ENCODE measurements at places on chromosomes 1 and 21.

- no peak for DNase-seq
These were observed 80.3 kb downstream of the TENT5C start for GRCh38 chr1:117685936-117686806.

GRCh38 chr1:40155910-40156309, 5.3 kb upstream of the RLF start:
- no peak for DNase-seq

GRCh38 chr1:33008051-33008914, 28.4 kb downstream of the AK2 start:
- no peak for DNase-seq

DNA sequence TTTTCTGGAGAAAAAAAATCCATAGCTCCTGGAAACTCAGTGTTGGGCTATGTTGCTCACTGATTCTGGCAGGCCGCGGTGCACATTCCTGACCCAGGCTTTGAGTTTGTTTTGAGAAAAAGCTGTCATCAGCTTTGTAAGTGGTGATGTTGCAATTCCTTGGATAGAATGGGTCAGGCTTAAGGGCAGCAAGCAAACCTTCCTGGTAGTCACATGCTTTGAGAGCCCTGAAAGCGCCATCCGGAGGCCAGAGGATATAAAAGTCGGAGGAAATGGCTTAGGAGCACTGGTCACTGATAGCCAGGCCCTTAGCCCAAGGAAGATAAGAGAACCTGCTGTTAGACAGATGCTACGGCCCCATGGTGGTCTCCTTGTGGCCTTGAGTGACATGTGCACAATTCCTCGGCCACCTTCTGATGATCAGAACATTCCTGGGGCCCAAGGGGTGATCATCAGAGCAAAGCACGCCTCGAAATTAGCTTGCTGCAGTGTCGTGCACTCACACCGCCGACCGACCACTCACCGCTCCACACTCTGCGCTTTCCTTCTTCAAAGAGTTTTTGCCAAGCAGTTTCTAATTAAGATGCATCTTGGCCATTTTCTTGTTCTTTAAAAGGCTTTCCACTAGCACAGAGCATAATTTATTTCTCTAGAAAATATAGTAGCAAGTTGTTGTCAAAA, 78.6 kb downstream of the MAN1C1 start:
- DNase-seq: no peak

DNA sequence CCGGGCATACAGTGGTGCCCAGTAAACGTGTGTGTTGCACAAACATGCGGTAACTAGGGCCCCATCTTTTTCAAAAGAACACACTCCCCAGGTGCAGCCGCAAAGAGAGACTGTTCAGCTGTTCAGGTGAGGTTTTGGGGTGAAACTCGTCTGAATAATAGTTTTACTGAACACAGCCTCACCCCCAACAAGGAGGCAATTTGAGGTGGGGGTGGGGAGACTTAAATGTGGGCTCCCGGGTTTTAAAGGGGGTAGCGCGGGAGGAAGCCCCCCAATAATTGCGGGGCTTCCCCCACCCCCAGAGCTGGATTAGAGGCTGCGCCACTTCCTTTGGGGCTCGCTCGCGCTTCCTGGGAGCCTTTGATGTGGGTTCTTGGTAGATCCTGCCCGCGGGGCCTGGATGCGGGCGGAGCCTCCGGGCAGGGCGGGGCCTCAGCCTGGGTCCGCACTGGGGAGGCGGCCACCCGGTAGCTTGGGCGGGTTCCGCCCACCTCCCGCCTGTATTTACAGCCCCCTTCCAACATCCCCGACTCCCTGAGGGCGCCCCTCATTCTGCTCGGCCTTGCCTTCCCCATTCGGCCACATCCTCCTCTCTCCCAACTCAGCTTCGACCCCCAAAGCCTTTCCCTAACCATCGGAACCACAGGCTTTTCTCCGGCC, 6.4 kb upstream of the EPHA2 start:
- DNase-seq: peak; percentile 62

- DNase-seq: no peak
These were observed 48.5 kb downstream of the GNG4 start for GRCh38 chr1:235601104-235601503.

DNA sequence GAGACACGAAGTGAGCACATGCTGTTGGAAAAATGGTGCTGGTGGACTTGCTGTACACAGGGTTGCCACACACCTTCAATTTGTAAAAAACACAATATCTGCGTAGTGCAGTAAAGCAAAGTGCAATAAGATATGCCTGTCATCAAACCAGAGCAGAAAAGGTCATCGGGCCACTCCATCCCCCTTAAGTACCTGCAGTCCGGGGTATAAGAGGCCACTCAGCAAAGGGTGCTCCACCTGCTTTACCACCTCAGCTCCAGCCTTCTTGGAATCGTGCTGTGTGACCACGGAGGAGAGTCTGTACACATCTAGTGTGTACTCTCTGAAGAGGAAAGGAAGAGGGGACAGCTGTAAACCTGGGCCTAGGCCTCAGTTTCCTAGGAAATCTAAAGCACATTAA, 10.9 kb downstream of the YARS1 start:
- no peak for DNase-seq

DNA sequence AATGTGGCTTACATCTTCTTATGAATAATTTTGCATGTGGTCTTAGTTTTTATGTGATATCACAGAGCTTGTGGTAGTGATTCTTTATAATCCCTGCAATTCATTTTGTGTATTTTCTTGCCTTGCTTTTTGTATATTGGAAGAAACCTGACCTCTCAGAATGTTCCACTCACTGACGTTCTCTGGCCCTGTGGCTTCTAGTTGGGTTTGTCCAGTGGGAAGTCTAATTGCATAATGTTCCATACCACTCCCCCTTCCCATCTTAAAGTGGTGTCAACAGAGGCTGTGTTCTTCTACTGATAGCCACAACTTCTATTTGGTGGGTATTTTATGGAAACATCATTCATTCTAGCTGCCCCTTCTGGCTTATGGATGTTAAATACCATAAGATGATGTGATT, 225.3 kb downstream of the BACH1 start:
- DNase-seq: no peak

- peak; percentile 43 for DNase-seq
These were observed 14.3 kb upstream of the MUL1 start for GRCh38 chr1:20521960-20522861.

DNA sequence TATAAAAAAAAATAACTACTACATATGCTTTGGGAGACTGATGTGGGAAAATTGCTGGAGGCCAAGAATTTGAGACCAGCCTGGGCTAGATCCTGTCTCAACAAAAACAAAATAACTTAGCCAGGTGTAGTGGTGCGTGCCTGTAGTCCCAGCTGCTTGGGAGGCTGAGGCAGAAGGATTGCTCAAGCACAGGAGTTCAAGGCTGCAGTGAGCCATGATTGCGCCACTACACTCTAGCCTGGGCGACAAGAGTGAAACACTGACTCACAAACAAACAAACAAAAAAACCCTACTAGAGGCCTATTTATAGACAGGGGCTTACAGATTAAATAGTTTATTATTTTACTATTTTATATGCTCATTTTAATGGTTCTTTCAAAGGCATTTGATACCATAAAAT, 80.0 kb downstream of the LHX4 start:
- DNase-seq: no peak

Measured in activated T-helper 2 cell treated with anti-CD3 and anti-CD28 coated beads, Interferon-gamma antibody, Interleukin-2, Interleukin-4, amounts not matched to agents 10 μg/mL and 5 μg/mL and 100 μg/mL, durations not matched to agents 14 hours and 24 hours and 36 hours (primary cell).